Sigmoid colon (tissue), 7 donors: ENCODE measurements at places on chromosomes 7 and 10. TPM values are rescaled to one million over a fixed set of nuclear protein-coding genes. Genes with fewer than 3 reads are reported as not detected.
A peak's percentile ranks its signal among the peaks of the same experiment; 100 is the strongest.

DNA sequence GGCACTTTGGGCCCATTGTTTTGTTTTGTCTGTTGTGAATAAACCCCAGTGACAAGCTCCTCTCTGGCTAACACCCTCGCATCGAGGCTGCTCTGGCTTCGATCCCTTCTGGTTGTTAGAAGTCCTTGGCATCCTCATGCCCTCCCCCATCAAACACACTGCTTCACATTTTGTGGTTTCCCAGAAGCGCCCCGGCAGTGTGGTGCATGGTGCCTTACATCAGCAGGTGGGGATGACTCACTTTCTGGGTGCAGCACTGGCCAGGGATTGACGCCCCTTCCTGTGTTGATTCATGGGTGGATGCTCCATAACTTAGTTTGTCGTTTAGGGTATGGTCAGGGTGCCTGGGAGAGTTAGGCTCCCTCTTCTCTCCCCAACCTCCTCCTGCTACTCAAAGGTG is 51.4 kb downstream of the PLPP4 start:
- H3K27ac ChIP-seq, result no peak overlapping the region
- no peak for DNase-seq
- no peaks in the 10 kb centered on the region for H3K4me1 ChIP-seq
- H3K4me3 ChIP-seq, result no peak overlapping the region

DNA sequence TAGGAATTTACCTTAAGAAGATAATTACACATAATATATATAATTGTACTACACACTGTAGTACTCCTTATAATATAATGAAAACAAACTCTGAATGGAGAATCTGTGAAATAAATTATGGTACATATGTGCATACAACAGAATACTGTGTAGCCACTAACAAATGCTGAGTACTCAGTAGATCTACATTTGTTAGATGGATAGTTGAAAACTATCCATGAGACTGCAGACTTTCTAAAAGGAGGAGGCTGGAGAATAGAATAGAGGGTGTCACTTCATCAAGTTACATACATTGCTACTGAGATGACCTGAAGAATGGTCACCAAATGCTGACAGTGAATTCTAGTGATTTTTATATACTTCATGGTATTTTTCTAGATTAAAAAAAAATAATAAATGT is 68.7 kb upstream of the OGDHL start:
- H3K4me1 ChIP-seq, result peaks cover 6% of the 10 kb centered on the region
- H3K4me3 ChIP-seq, result no peak overlapping the region
- H3K27me3 ChIP-seq, result no peaks in the 10 kb centered on the region
- no peak for DNase-seq
- peaks cover 44% of the 10 kb centered on the region for H3K36me3 ChIP-seq

DNA sequence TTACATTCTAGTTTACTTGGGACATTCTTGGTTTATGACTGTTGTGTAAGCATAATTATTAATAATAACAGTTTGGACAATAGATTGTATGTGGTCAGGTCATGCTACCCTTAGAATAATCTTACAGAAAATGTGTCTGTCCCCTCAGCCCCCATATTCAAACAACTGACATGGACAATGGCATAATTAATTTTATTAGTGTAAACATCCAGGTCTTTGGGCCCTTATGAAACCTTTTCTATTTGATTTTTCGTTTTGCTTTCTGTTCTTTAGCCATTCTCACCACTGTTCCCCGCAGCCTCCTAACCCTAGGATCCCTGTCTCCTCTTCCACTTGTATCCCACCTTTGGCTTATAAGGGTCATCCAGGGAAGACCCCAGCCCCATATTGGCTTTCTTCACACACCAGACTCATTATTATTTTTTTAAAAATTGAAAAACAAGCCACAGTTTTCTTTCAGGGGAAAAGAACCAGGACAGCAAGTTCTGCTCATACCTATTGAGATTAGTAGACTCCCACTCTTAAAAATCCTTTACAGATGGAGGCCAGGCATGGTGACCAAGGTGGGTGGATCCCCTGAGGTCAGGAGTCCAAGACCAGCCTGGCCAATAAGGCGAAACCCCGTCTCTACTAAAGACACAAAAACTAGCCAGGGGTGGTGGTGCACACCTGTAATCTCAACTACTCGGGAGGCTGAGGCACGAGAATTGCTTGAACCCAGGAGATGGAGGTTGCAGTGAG is 11.5 kb downstream of the VIM start:
- DNase-seq, result no peak
- H3K27me3 ChIP-seq, result no peaks in the 10 kb centered on the region
- H3K4me1 ChIP-seq, result peaks cover 13% of the 10 kb centered on the region
- no peak overlapping the region for H3K27ac ChIP-seq

DNA sequence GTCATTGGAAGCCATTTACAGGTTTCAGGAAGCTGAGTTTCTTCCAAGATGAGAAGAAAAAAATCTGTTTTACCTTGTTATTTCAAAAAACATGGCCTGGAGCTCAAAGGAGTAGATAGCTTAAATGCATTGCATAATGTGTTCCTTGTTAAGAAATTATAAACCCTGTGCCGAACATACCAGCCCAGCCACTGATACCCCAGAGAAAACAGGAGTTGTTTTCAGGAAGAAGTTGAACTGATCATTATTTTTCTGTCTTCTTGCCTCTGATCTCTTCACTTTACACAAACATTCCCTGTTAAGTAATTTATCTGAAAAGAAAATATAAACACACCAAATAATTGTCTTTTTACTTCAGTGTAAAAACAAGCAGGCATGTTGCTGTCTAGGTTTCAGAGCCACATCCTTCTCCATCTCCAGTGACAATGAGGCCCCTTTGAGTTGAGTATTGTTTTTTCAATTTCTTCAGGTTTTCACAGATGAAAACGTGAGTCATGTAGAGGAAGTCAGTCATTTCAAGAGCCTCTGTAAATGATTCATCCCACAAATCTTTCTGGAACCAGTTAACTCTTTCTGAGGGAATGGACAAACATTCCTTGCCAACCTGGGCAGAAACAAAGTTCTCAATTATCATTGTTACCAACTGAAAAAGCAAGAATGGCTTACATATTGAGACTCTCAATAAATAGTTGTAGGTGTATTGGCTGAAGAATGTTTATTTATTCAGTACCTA is 244.2 kb downstream of the IPMK start:
- no peaks in the 10 kb centered on the region for H3K36me3 ChIP-seq
- no peak for DNase-seq
- no peak overlapping the region for H3K27ac ChIP-seq
- H3K4me1 ChIP-seq, result no peaks in the 10 kb centered on the region
- H3K27me3 ChIP-seq, result no peaks in the 10 kb centered on the region

- H3K36me3 ChIP-seq, result no peaks in the 10 kb centered on the region
- DNase-seq, result no peak
- H3K27ac ChIP-seq, result no peak overlapping the region
Observed at GRCh38 chr10:71971769-71972555, 7.8 kb downstream of the CHST3 start.

GRCh38 chr7:141238596-141239243 is 164.9 kb downstream of the TMEM178B start:
- no peak overlapping the region for H3K27ac ChIP-seq
- H3K27me3 ChIP-seq, result no peaks in the 10 kb centered on the region
- no peaks in the 10 kb centered on the region for H3K4me1 ChIP-seq
- DNase-seq, result no peak
- H3K4me3 ChIP-seq, result no peak overlapping the region

- H3K36me3 ChIP-seq, result peaks cover 7% of the 10 kb centered on the region
- no peak overlapping the region for H3K27ac ChIP-seq
- no peak overlapping the region for H3K4me3 ChIP-seq
- H3K27me3 ChIP-seq, result no peaks in the 10 kb centered on the region
Observed at GRCh38 chr10:89241486-89242344, 9.9 kb downstream of the LIPA start.

DNA sequence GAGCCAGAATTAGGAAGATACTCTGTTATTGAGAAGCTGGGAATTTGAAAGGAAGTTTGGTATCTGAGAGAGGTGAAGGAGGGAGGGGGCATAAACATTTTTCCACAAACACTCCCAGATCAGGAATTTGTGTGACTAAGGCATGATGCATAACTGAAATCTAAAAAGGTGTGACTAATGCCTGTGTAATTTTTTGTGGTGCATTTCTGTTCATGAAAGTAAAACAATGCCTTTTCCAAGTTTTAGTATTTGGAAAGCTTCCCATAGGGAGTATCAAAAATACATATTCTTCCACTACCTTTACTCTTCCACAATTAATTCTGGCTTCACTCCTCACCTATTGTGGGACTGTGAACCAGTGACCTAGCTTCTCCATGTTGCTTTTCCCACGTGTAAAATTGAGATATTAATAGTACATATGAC is 56.4 kb upstream of the CAV2 start:
- no peaks in the 10 kb centered on the region for H3K36me3 ChIP-seq
- H3K27ac ChIP-seq, result peak overlapping the region; percentile 54
- H3K4me3 ChIP-seq, result no peak overlapping the region
- peaks cover 18% of the 10 kb centered on the region for H3K4me1 ChIP-seq

GRCh38 chr10:102962267-102962666 is 44.2 kb downstream of the CNNM2 start:
- H3K27ac ChIP-seq, result no peak overlapping the region
- DNase-seq, result no peak
- no peaks in the 10 kb centered on the region for H3K27me3 ChIP-seq
- H3K4me3 ChIP-seq, result no peak overlapping the region
- H3K36me3 ChIP-seq, result no peaks in the 10 kb centered on the region

- H3K27ac ChIP-seq, result no peak overlapping the region
- no peak overlapping the region for H3K4me3 ChIP-seq
- no peaks in the 10 kb centered on the region for H3K36me3 ChIP-seq
- no peak for DNase-seq
Observed at GRCh38 chr10:85606401-85606800, 760.2 kb downstream of the GRID1 start.

- H3K27me3 ChIP-seq, result peaks cover 4% of the 10 kb centered on the region
- no peaks in the 10 kb centered on the region for H3K36me3 ChIP-seq
- H3K27ac ChIP-seq, result no peak overlapping the region
- no peak for DNase-seq
- no peaks in the 10 kb centered on the region for H3K4me1 ChIP-seq
- no peak overlapping the region for H3K4me3 ChIP-seq
Observed at GRCh38 chr7:151873402-151873965, 3.4 kb downstream of the PRKAG2 start.

GRCh38 chr10:30127120-30127541 is 67.7 kb upstream of the JCAD start:
- H3K27ac ChIP-seq, result peak overlapping the region; percentile 56
- H3K4me1 ChIP-seq, result peaks cover 26% of the 10 kb centered on the region
- no peak overlapping the region for H3K4me3 ChIP-seq

GRCh38 chr10:9357471-9357870 is 1303.0 kb downstream of the GATA3 start:
- H3K36me3 ChIP-seq, result no peaks in the 10 kb centered on the region
- DNase-seq, result no peak
- H3K4me3 ChIP-seq, result no peak overlapping the region
- H3K4me1 ChIP-seq, result peaks cover 8% of the 10 kb centered on the region
- H3K27me3 ChIP-seq, result no peaks in the 10 kb centered on the region

DNA sequence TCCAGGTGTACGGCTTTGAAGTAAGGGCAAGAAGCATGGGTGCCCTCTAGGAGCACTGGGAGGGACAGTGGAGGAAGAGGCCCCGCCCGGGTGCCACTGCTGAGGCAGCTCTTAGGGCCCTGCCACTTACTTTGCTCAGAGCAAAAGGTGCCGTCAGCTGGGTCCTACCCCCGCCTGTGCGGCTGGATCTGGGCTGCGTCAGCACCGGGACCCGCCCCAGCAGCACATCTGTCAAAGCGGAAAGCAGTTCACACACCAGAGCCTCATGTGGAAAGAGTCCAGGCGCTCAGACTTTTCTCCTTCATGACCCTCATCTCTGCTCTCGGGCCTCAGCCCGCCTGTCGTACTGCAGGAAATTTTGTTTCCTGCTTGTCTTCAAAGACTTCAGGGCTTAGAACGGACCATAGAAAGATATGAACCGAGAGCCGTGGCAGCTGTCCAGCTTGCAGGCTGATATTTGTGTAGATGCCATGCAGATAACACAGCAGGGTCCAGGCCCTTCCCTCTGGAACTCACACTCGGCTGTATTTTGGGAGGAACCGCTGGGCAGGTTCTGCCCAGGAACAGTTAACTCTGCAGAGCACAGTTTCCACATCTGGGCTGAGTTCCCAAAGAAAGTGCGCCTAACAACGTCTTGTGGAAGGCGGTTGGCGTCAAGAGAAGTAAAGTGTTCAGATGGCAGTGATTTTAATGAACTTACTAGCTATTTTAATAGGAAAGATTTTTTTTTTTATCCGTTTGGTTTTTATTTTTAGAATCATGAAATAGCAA is 44.3 kb upstream of the PRKAR1B start:
- H3K27me3 ChIP-seq, result no peaks in the 10 kb centered on the region
- no peak overlapping the region for H3K4me3 ChIP-seq
- H3K36me3 ChIP-seq, result peaks cover 9% of the 10 kb centered on the region

- no peak overlapping the region for H3K27ac ChIP-seq
- no peak overlapping the region for H3K4me3 ChIP-seq
- DNase-seq, result no peak
- H3K4me1 ChIP-seq, result no peaks in the 10 kb centered on the region
- H3K36me3 ChIP-seq, result peaks cover 9% of the 10 kb centered on the region
- H3K27me3 ChIP-seq, result no peaks in the 10 kb centered on the region
Observed at GRCh38 chr7:33157781-33158180, 28.4 kb downstream of the BBS9 start.

LIPJ gene
- total RNA-seq, result 0.36 TPM

VPS41 gene
- 34.8 TPM for total RNA-seq

CPA2 gene
- not detected for total RNA-seq

GTF2IRD1 gene
- total RNA-seq, result 15.0 TPM

CYP2C9 gene
- total RNA-seq, result not detected

MOGAT3 gene
- total RNA-seq, result not detected

ESYT2 gene
- total RNA-seq, result 114 TPM

SPDYE2 gene
- not detected for total RNA-seq

TLL2 gene
- total RNA-seq, result 0.36 TPM

GAD2 gene
- total RNA-seq, result not detected

PRSS37 gene
- total RNA-seq, result not detected

RGS10 gene
- total RNA-seq, result 163 TPM

PDE1C gene
- total RNA-seq, result 5.9 TPM
